ENCODE measurements at places on chromosomes 5 and 9.

DNA sequence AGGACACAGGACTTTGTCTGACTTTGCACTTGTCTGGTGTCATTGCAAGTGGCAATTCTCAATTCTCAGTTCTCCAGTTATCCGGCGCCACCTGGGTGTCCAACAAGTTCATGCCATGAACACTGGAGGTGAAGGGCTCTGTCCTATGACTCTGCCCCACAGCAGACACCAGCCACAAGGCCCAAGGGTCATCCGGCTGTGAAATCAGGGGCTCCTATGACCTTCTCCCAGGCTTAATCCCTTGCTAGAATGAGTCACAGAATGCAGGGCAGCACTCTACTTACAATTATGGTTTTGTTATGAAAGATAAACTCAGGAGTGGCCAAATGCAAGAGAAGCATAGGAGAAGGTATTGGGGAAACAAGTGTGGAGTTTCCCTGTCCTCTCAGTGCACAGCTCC is 392.0 kb downstream of the GADD45G start:
- no peak for DNase-seq

DNA sequence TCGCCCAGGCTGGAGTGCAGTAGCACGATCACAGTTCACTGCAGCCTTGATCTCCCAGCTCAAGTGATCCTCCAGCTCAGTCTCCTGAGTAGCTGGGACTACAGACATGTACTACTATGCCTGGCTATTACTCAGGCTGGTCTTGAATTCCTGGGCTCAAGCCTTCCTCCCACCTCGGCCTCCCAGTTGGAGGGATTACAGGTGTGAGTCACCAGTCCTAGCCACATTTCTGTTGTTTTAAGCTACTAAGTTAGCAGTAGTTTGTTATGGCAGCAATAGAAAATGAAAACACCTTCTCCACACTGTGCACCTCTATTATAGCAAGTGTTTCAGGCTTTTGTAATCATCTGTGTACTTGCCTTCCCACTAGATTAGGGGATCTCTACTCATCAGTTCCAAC is 588.9 kb upstream of the TLE4 start:
- no peak for DNase-seq

DNA sequence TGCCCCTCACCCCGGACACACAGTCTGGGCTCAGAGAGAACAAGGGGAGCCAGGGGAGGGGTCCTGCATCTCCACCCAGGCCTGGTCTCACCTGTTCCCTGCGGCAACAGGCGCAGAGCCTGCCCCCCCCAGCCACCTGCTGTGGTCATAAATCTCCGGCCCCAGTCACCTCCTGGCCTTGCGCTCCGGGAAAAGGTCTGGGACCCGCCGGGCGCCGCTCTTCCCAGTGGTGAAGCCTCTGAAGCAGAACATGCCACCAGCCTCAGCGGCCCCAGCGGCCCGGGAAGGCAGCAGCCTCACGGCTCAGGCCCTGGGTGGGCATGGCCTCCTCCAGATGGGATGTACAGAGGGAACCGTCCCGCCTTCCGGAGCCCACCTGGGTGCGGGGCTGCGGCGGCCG is 20.6 kb downstream of the NOTCH1 start:
- DNase-seq = no peak

DNA sequence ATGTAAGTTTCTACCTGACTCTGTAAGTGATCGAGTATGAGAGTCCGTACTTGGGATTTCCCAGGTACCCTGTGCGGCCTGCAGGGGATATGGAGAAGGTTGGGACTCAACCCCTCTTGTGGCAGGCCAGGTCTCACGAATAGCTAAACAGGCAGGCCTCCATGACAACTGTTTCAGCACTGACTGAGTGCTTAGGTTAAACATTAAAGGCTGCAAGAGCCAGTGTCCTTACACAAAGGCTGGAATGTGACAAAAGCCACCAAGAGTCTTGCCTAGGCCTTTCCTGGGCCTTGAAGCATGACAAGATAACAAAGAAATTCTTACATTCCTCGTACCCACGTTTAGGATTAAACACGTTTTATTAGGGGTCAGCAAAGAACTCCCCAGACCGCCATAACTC is 58.6 kb downstream of the THBS4 start:
- no peak for DNase-seq

DNA sequence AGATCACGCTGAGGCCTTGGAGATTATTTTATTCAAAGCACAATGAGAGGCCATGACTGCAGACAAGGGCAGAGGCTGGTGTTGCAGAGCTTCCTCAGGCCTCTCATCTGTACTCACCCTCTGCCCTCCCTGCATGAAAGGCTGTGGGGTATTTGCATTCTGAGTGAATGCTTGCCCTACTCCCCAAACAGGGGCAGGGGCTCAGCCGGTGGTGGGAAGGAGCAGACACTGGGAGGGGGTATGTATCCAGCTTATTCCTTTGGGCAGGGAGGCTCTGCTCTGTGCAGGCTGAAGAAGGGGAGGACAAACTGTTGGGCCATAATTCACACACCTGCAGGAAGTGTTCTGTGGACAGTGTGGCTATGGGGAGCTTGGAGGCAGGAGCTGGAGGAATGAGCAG is 148.4 kb upstream of the PANK3 start:
- DNase-seq = no peak

DNA sequence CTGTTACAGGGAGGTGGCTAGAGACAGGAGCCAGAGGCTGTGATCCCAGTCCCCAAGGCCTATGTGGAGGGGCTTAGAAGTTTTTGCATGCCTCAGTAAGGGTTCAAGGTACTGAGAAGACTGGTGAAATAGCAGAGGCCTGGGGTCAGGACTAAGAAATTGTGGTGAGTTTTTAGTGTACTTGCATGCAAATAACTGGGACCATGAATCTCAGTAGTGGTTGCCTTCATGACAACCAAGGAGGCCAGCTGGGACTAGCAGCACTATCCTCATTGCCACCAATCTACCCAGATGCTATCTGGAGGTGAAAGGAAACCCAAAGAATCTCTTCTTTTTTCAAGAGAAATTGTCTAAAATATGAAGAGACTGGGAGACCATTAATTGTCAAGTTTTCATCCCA is 395.1 kb downstream of the CETN3 start:
- no peak for DNase-seq

- DNase-seq = no peak
Observed at GRCh38 chr9:3768712-3769457, 243.1 kb upstream of the RFX3 start.

GRCh38 chr5:157651623-157652376 is 438 bp downstream of the SOX30 start:
- DNase-seq = no peak

- DNase-seq = no peak
Observed at GRCh38 chr5:178740181-178740557, 9.7 kb upstream of the ZNF354A start.

GRCh38 chr5:172599204-172599567 is 41.9 kb upstream of the NEURL1B start:
- no peak for DNase-seq

DNA sequence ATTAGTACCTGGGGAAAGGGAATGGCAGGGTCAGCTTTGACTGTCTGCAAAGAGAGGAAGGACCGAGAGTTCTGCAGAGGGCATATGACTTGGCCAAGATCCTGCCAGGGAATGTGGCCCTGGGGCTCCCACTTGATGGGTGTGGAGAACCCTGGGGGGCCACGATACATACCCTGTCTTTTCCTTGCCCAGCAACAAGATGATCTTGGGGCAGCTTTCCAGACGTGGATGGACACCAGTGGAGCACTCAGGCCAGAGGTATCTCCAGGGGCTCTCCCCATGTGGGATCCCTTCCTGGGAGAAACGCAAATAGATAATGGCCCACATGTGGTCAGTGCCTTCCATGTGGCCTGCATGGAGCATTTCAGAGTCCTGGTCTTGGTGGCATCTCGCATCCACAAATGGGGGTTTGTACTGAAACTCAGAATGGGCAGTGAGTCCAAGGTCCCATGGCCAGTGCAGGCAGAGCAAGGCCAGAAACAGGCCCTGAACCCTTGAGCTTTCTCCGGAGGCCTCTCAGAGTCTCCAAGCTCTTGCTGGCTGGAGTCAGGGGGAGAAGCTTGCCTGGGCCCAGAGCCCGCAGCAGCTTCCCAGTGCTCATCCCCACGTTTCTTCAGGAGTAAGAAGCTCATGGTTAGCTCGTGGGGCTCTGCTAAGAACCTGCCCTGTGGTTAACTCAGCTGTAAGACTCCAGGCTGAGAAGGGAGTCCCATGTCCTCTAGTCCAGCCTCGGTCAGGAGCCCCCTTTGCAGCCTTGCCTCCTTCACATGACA is 18.3 kb upstream of the ORM1 start:
- no peak for DNase-seq
